ENCODE measurements at places on chromosomes 5 and 9.

DNA sequence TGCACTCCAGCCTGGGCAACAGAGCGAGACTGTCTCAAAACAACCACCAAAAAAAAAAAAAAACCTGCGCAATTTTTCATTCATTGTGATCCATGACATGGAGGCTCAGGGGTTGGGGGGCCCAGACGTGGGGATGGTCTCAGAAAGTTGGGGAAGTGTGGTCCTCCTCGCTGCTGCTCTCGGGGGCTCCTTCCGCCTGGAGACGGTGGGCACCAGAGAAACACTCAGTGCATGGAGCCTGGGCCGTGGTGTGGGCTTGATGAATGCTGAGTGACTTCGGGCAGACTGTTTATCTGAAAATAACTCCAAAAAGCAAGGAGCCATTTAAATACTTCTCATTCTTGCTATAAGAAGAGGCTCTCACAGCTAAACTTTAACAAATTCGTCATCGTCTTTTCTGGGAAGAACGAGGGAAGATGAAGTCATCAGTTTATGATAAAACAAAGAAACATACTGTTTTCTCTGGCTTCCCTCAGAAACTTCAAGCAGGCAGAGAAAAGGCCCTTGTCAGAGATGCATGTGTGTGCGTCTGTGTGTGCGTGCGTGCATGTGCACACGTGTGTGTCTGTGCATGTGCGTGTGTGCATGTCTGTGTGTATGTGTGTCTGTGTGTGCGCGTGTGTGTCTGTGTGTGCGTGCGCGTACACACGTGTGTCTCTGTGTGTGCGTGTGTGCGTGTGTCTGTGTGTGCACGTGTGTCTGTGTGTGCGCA is 35.0 kb downstream of the RASGEF1C start:
- DNase-seq, result peak; percentile 14

DNA sequence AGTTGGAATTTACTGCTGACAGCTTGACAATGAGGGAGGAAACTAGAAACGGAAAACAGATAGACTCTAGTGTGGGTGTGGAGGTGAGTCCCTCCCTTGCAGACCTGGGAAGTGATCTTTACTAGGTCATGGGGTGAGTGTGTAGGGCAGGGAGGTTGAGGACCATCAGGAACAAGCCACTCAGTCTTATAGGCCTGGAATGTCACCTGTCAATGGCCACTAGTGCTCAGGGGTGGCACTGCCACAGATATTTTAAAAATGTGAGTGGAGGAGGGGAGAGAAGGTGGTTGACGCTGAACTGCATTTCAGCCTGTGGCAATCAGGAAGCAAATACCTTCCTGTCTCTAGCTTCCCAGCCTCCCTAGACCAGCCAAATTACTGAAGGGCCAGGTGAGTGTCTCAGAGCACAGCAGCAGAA is 9.0 kb downstream of the OR2S2 start:
- no peak for DNase-seq

GRCh38 chr5:107952450-107952849 is 281.7 kb upstream of the EFNA5 start:
- no peak for DNase-seq

DNA sequence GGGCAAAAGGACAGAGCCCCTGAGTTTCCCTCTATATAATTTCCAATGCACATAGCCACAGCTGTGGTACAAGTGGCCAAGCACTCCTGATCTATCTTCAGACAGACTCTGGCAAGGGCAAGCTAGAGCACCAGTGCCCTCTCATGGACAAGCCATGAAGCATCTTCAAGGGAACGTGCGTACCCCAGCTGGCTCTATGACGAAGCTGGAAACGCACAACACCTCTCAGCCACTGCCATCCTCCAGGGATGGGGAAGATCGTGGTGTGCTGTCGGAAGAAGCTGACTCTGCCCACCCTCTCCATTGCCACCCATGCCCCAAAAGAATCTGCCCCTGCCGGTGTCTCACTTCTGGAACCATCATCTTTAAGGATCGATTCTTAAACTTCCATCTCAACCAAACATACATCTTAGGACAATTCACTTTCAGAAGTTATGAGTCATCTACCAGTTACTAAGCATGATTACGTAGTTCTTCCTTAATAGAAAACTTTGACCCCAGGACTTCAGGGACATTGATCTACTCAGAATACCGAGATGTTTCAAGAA is 482.9 kb downstream of the AGTPBP1 start:
- DNase-seq, result peak; percentile 77

DNA sequence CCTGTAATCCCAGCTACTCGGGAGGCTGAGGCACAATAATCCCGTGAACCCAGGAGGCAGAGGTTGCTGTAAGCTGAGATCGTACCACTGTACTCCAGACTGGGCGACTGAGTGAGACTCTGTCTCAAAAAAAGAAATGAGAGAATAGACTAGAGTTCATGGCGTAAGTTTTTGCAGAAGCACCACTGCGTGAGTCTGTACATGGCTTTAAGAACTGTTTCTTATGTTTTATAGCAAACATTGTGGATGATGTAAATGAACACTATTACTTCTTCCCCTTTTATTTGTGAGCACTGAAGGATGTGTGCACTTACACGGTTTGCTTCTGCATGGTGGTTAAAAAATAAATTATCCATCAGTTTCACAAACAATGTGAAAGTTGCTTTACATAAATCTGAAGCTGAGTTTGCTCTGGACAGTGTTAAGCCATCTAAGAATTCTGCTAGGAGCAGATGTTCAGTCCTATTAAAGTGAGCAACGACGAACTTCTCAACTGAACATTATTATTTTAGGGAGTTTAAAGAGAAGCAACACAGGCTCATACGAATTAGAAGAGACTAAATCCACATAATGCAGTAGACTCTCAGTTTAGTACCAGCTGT is 52.5 kb downstream of the ZFAND5 start:
- DNase-seq, result no peak

DNA sequence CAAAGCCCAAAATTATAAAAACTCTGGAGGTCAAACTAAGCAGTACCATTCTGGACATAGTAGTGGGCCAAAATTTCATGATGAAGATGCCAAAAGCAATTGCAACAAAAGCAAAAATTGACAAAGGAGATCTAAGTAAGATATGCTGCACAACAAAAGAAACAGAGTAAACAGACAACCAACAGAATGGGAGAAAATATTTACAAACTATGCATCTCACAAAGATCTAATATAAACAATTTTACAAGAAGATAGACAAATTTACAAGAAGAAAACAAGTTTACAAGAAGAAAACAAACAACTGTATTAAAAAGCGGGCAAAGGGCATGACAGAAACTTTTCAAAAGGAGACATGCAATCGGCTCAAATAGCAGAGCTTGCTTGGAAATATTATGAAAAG is 396.9 kb downstream of the CDH9 start:
- DNase-seq, result no peak

DNA sequence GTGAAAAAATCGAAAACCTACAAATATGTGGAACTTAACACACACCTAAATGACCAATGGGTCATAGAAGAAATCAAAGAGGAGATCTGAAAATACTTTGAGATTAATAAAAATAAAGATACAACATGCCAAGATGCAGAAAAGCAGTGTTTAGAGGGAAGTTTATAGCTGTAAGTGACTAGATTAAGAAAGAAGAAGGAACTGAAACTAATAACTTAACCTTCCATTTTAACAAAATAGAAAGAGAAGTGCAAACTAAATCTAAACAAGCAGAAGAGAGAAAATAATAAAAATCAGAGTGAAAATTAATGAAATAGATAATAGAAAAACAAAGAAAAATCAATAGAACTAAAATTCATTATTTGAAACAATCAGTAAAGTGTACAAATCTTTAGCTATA is 103.0 kb upstream of the MAMDC2 start:
- DNase-seq, result no peak

GRCh38 chr5:156208271-156208670 is 118.7 kb upstream of the SGCD start:
- DNase-seq, result peak; percentile 34

- no peak for DNase-seq
Observed at GRCh38 chr5:63050916-63051315, 472.3 kb downstream of the LRRC70 start.

DNA sequence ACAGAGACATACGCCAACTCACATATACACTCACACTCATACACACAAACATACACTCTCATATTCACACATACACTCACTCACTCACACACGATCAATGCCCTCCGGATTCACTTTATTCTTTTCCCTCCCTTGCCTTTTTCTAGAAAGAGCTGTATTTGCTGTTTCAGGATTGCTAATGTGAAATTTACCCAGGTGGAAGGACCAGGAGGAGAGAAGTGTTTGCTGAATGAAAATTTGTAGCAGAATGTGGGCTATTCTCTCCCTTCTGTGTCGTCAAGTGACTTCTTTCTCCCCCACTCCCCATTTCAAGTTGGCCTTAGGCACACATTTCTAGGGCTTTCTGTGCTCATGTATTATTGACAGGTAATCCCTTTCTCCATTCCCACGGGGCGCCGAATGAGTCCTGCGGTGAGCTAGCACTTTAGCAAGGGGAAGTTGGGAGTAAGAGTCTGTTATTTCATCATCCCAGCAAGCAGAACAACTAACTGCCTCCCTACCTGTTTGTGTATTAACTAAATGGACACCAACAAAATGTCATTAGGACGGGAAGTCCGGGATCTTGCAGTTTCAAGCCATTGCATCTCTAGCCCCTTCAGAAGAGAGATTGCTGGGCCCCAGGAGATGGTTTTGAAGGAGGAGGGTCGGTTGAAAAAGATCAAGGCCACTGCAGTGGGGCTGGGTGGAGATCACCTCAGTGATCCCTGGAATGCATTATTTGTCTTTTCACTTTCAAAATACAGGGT is 97.1 kb upstream of the TAF11L2 start:
- no peak for DNase-seq

DNA sequence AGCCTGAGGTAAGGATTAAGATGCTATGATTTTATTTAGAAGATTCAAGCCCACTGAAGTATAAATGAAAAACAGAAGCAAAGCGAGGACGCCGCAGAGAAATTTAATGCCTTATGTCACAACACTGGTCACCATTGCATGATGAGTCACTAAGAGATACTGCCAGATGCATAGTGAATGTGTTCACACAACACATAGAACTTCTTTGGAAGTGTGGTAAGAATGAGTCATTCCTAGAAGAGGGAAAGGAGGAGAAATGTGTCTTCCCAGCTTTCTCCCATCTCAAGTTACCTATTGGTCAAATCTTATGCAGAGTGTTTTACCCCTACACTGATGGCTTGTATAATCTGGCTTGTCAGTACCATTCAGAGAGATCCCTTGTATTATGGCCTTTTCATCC is 465.3 kb upstream of the ARRDC3 start:
- peak; percentile 96 for DNase-seq

GRCh38 chr9:133080161-133080560 is 18.4 kb downstream of the CEL start:
- DNase-seq, result peak; percentile 83

- DNase-seq, result no peak
Observed at GRCh38 chr5:33774341-33774740, 117.4 kb downstream of the ADAMTS12 start.

- DNase-seq, result no peak
Observed at GRCh38 chr9:124290743-124291554, 33.2 kb downstream of the NEK6 start.

DNA sequence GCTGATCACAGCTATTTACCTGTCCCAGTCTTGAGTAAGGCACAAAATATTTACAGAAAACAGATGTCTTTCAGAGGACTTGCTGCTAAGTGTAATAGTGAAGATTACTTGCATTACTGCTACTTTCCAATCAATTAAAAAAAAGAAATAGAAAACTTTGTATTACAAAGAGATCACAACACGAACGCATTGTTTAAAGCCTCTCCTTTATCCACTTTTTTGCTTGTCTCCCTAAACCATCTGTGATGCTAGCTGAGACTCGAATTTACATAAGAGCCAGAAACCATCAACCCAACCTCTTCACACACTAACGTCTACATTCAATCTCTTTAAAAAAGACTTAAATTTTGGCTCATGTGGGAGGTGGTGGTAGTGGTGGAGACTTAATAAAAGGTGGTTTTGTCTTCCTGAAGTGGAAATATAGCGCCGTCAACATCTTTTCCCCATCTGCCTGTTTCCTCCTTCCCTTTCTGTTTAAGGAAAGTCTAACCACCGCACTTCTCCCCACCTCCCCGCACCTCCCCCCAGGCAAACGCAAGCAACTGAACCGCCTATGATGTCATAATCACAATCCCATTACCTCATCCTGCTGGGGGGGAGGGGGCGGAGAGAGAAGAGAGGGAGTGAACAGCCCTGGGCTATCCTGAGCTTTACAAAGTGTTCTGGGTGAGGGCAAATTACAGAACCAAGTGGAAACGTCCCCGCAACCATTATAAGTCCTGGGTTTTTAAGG is 948 bp upstream of the FAM53C start:
- DNase-seq, result no peak

- peak; percentile 69 for DNase-seq
Observed at GRCh38 chr5:180831139-180832093, 28.8 kb upstream of the MGAT1 start.

DNA sequence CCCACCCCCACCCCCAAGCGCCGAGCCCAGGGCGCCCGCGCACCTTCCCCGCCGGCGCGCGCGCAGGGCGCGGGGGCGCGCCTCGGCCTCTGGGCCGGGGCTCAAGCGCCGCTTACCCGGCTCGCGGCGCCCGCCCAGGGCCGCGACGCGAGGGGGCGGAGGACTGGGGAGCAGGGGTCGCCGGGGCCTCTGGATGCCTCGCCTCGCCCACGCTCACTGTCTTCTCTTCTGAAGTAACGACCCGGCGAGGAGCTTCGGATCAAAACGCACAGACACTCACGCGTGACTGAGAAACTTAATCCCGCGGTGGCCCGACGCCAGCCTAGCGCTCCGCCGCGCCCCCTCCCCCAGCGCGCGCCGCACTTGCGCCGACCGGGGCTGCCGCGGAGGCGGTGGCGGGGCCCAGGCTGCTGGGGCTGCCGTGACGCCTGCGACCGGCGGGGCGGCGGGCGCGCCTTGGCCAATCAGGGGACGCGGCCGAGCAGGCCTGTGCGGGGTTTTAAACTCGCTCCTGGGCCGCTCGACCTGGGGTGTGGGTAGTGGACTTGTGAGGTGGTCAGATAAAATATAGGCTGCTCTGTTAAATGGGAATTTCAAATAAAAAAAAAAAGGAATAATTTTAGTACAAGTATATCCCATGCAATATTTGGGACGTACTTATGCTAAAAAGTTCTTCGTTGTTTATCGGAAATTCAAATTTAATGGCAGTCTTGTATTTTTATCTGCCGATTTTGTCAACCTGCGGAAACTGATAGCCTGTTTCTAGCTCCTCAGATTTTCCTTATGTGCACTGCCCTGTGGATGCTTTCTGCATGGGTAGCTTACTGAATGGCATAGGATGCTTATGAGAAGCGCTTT is at the start of gene MPDZ:
Gene MPDZ (minus strand): TSS at position 409 of the 858 bp plus-strand sequence. CDS start 29,377 bp downstream, outside the sequence.
- peak; percentile 70 for DNase-seq

- no peak for DNase-seq
Observed at GRCh38 chr5:142862594-142862993, 92.4 kb downstream of the ARHGAP26 start.

DNA sequence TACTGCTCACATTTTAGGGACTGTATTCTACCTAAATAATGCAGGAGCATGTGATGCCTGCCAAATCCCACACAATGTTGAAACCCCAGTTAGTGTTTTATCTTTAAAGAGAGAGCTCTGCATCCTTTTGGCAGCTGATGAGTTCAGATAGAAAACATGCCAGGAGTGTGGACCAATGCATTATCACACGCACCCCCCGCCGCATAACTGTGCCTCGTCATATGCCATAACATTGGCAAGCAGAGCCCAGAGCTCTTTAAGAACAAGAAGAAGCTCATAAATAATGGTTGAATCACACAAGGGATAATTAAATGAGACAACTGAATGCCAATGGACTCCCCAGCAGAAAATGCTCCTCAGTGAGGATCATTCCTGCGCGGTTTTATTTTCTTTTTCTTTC is 52.8 kb upstream of the RORB start:
- no peak for DNase-seq

GRCh38 chr9:89603767-89604665 is 796 bp upstream of the GADD45G start:
- peak; percentile 22 for DNase-seq

GRCh38 chr9:110668570-110669167 is at the start of gene MUSK:
TSS of gene MUSK (plus strand) at chr9:110668791. CDS start at chr9:110668905, 114 bp downstream.
- no peak for DNase-seq

Measured in fibroblast of skin of back (primary cell).